Liver (tissue), 10 donors: ENCODE measurements at places on chromosomes 5 and 9. TPM values are rescaled to one million over a fixed set of nuclear protein-coding genes. Genes with fewer than 3 reads are reported as not detected.
A peak's percentile ranks its signal among the peaks of the same experiment; 100 is the strongest.

The TAF1L gene
- total RNA-seq: not detected

The GPR150 gene
- 0.08 TPM for total RNA-seq

The ANXA2R gene
- 2.0 TPM for total RNA-seq

- DNase-seq: no peak
Observed at GRCh38 chr9:132538071-132538470, 44.3 kb upstream of the BARHL1 start.

- no peak for DNase-seq
Observed at GRCh38 chr5:3694819-3695218, 99.2 kb downstream of the IRX1 start.

DNA sequence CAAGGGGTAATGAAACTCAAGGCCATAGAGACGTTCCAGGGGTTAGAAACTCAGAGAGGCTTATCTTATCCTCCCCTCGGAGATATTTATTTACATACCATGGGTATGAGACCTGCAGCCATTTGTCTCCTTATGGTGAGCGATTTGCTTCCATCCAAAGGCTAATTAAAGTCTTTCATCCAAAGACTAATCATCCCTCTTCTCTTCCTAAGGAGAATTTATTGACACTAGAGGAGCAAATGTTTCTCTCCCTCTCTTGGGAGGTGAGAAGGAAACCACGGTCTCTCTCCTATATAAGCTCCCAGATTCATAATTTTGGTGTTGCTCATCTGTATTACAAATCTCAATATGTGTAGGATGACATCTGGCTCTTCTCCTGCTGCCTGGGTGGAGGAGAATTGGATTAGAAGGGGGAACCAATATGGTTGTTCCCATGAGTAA, 31.0 kb upstream of the RPS23 start:
- DNase-seq: no peak

GRCh38 chr9:91099436-91099835, 262.3 kb downstream of the AUH start:
- DNase-seq: no peak

DNA sequence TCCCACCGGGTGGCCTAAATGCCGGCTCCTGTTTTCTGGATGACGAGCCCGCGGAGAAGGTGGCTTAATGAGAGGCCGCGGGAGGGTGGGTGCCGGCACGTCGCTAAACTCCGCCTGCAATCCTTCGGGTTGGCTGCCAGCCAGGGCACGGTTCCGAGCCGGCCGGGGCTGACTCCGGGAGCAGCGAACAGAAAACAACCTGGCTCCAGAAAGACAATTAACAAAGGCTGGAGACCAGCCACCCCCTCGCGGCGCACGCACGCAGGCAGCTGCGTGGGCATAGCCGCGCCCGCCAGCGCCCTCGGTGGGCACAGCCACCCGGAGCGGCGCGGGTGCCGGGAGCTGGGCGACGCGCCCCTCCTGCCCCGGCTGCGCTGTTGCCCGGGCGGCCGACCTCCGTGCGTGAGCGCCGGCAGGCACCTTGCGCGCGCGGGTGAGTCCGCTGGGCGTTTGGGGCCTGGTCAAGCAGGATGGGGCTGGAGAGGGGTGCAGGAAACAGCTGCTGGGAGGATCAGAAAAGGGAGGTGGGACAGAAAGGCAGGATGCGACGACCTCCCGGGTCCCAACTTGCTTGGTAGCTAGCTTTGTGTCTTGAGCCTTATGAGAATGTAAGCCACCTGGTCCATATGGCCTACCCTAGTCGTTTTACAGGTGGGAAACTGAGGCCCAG, at the start of gene ARHGEF37:
Gene ARHGEF37, plus strand, starts transcription at position 307 of the 670 bp plus-strand sequence. CDS start 16,272 bp downstream, outside the sequence.
- peak; percentile 89 for DNase-seq

DNA sequence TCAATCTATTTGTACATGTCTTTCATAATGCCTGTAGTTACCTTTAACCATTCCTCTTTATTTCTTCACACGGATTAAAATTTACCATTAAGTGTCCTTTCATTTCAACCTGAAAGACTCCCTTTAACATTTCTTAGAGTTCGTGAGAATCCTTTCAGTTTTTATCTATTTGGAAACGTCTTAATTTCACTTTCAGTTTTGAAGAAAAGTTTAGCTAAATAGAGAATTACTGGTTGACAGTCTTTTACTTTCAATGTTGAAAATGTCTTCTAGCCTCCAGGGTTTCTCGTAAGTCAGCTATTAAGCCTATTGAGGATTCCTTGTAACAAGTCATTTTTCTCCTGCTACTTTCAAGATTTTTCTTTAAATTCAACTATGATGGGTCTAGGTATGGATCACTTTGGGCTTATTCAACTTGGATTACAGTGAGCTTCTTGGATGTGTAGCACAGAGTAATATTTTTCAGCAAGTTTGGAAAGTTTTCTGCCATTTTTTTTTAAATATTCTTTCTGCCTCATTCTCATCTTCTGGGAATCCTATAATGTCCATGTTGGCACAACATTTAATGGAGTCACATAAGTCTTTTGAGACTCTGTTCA, 48.5 kb downstream of the RFX3 start:
- DNase-seq: no peak

GRCh38 chr5:67203701-67204074, 7.1 kb upstream of the CD180 start:
- DNase-seq: no peak
